ENCODE measurements at places on chromosomes 13 and 19.

DNA sequence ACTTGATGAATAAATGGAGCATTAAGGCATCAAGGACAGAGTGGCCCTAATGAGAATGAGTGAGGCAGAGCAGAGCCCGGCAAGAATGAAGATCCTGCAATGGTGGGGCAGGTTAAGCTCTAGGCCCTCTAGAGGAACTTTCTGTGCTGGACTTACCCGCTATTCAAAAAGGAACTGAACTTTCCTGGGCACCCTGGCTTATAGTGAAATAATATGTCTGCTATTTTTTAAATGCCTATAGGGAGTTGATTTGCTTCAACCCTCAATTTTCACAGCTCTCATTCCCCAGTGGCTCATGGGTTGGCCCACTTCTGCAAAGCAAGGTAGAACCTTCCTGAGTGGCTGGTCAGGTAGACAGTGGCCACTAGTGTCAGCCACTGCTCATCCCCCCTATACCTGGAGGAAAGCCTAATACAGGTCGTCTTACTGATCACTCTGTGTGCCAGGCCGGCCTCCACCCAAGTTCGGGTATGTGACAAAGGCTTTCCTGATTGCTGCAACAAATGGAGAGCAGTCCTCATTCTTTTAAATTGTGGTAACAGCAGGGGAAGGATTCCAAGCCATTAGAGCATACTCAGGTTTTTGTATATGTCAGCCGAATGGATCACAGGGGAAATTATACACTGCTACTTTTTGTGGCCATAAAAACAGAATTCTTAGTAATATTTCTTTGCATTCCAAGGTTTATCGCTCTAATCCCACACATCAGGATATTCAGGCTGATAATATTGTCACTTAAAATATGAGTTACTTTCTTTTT lies 103.0 kb downstream of the KL start:
- DNase-seq: no peak

DNA sequence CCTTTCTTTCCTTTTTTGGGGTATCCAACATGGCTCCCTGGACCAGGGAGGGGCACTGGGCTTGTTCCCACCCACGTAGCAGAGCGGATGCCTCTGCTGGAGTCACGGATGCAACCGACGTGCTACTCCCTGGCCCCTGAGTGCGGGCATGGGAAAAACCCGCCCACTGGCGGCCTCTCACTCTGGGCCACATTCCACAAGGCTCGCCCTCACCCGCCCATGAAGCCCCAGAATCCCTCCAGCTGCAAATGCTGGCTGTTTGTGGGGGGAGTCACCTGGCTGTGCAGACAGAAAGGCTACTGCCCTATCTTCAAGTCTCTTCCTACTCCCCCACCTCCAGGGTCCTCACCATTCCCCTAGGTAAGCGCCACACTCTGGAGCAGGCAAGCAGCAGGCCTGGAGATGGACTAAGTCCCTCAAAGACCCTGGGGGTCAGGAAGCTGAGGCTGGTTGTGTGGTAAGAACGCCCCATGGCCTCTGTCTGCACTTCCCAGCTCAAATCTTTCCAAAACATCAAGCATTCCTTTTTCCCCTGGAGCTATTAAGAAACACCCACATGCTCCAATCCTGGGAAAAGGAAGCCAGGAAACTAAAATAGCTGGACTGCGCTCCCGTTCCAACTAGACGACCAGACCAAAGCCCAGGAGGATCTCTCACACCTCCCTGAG lies 17.9 kb upstream of the EPHX3 start:
- no peak for DNase-seq

GRCh38 chr13:113508521-113509254 lies 18.2 kb upstream of the DCUN1D2 start:
- no peak for DNase-seq

DNA sequence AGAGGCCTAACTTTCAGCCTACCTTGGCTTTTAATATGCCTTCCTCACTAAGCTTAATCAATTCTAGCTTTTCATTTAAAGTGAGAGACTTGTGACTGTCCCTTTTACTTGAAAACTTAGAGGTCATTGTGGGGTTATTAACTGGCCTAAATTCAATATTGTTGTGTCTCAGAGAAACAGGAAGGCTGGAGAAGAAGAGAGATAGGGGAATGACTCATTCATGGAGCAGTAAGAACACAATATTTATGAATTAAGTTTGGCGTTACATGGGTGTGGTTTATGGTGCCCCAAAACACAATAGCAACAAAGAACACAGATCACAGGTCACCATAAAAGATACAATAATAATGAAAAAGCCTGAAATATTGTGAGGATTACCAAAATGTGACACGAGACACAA lies 612.1 kb downstream of the TBC1D4 start:
- no peak for DNase-seq

DNA sequence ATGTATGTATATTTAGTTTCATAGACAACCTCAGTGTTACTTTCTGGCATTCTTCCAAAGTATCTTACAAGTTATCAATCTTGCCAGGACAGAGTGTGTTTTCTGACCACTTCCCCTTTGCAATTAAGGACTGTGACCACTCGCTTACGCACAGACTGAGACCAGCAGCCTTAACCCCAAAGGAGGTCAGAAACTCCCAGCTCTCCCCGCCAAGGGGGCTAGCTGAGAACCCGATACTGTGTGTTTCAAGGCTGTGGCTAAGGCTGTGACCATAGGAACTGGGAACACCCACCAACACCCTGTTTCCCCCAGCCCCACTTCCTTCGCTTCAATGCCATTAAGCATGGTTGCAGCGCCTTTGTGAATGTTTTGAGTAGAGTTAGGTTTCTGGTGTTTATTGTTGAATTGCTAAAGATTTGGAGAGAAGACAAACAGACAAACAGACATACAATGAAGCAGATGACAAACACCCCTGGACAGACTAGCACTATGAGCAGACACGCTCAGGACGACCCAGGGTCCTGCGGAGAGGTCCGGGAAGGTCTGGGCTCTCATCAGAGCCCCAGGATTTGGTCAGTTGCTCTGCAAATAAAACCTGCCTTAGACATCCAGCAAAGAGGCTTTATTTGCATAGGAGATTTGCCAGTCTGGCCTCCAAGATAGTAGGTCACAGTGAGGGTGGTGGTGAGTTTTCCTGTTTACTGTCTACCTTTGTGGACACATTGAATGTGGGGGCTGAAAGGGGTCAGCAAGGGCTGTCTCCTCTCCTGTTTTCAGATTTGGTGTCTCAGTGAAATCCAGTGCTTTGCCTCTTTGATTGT lies 25.0 kb upstream of the TNFSF11 start:
- no peak for DNase-seq

DNA sequence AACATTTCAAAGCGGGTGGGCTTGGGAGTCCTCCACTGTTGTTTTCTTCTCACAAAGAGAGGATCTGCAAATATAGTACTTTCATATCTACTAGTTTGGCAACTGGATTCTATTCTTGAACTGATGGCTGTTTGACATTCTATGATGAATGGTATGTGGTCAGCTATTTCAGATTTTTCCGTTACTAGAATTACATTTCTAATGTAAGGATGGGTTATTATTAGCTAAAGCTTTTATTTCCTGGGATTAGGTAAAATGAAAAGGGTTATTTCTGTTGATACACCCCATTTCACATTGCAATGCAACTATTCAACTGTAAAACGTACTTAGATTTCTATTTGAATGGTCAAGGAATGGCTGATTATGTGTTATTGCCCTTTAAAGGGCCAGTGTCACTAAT lies 629.7 kb downstream of the DACH1 start:
- no peak for DNase-seq

GRCh38 chr19:45508861-45509691 lies 1.8 kb downstream of the VASP start:
- peak; percentile 54 for DNase-seq

- no peak for DNase-seq
Observed at GRCh38 chr13:43021926-43022670, 1.3 kb upstream of the DNAJC15 start.

DNA sequence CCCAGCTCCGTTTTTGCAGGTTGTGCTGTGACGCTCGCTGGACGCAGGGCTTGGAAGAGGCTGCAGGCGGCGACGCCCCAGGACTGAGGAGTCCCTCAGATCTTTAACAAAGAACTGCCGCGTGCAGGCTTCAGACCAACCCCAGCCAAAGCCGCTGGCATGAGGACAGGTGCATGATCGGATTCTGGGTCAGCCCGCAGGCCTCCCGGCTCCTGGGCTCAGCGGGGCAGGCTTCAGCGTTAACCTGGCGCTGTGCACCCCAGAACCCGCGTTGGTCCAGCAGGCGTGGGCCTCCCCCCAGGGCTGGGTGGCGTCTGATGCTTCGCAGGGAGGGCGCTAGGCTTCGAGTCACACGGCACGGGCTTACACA lies 920 bp upstream of the TIMM13 start:
- DNase-seq: no peak

- no peak for DNase-seq
Observed at GRCh38 chr13:40522282-40522681, 144.2 kb downstream of the FOXO1 start.

DNA sequence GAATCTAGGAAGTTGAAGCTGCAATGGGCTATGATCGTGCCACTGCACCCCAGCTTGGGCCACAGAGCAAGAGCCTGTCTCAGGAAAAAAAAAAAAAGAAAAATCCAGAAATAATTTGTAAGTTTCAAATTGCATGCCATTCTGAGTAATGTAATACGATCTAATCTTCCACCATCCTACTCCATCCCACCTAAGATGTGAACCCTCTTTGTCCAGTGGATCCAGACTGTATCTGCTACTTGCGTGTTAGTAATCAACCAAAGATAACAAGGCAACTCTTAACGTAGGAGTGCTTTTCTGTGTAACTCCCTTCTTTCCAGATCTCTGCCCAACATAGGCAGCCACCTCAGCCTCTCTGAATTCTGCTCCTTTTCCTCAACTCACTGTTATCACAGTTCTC lies 24.3 kb downstream of the RFC3 start:
- DNase-seq: no peak

- peak; percentile 46 for DNase-seq
Observed at GRCh38 chr19:5826531-5827341, 12.8 kb downstream of the FUT6 start.

- no peak for DNase-seq
Observed at GRCh38 chr13:23325191-23325590, 108.3 kb downstream of the SACS start.

- no peak for DNase-seq
Observed at GRCh38 chr19:4365791-4366665, 22.7 kb downstream of the MPND start.
